A549 treated with CpdA at 1 μM for 4 hours (cell line): ENCODE measurements at places on chromosomes 12 and 14. TPM values are rescaled to one million over a fixed set of nuclear protein-coding genes. Genes with fewer than 3 reads are reported as not detected.

IGFBP6 gene
- total RNA-seq: 148 to 241 TPM (median 237 TPM) in 5 replicates

HSPB8 gene
- total RNA-seq: 13.1 to 21.0 TPM (median 15.4 TPM) in 5 replicates

ATXN7L3B gene
- total RNA-seq: 13.2 to 17.5 TPM (median 16.2 TPM) in 5 replicates

KLRC4 gene
- not detected in 5 replicates for total RNA-seq

RPL36AL gene
- total RNA-seq: 412 to 498 TPM (median 444 TPM) in 5 replicates

FAM181A gene
- total RNA-seq: not detected in 5 replicates

ALDH2 gene
- total RNA-seq: 72.5 to 94.0 TPM (median 90.8 TPM) in 5 replicates

METTL17 gene
- total RNA-seq: 69.5 to 77.9 TPM (median 73.5 TPM) in 5 replicates

INHBC gene
- total RNA-seq: 0.03 to 0.07 TPM in 2 of 5 replicates, not detected in the others

LDHB gene
- total RNA-seq: 1,436 to 1,656 TPM (median 1,531 TPM) in 5 replicates

SYT1 gene
- 5.3 to 8.6 TPM (median 6.3 TPM) in 5 replicates for total RNA-seq
